Breast epithelium (tissue), 4 donors: ENCODE measurements at places on chromosomes 16 and 17.

- DNase-seq, result no peak
These were observed 256.6 kb downstream of the CPPED1 start for GRCh38 chr16:12546918-12547607.

GRCh38 chr17:49748791-49749190 lies 15.1 kb downstream of the FAM117A start:
- DNase-seq, result no peak

GRCh38 chr16:74226338-74226954 lies 70.2 kb upstream of the PSMD7 start:
- no peak for DNase-seq

DNA sequence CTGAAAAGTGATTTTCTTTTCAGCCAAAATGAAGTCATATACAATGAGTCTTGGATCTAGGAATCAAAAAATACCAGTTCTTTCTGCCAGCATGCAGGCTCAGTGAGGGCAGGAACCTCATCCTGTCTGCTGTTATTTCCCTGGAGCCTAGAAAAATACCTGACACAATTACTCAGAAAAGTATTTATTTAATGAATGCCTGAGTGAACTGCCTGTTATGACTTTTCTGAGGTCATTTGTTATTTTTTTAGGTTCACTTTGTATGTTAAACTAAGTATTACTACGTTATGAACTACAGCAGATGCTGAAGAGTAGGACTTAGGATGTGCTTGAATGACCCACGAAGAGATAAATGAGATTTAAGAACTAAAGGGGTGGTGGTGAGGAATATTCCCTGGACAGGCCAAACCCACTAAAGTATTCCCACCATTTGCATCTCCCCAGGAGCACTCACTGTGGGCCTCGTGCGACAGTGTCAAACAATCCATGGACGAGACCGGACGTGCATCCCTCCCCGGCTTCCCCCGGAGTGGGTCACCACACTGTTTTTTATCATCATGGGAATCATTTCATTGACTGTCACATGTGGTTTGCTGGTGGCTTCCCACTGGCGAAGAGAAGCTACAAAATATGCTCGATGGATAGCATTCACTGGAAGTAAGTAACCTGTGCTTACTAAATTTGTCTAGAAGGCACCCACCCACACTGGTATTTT lies 17.1 kb upstream of the VWA3A start:
- DNase-seq, result no peak

GRCh38 chr16:2450535-2450934 lies 9.4 kb upstream of the TEDC2 start:
- DNase-seq, result no peak
